ENCODE measurements at places on chromosomes 4 and X. TPM values are rescaled to one million over a fixed set of nuclear protein-coding genes. Genes with fewer than 3 reads are reported as not detected.
A peak's percentile ranks its signal among the peaks of the same experiment; 100 is the strongest.

- peak; percentile 88 for DNase-seq
- peak overlapping the region; percentile 81 for H3K27ac ChIP-seq
- no peaks in the 10 kb centered on the region for H3K27me3 ChIP-seq
- no peak overlapping the region for H3K4me3 ChIP-seq
- peaks cover 78% of the 10 kb centered on the region for H3K4me1 ChIP-seq
Observed at GRCh38 chr4:2798399-2799223, 5.7 kb downstream of the SH3BP2 start.

DNA sequence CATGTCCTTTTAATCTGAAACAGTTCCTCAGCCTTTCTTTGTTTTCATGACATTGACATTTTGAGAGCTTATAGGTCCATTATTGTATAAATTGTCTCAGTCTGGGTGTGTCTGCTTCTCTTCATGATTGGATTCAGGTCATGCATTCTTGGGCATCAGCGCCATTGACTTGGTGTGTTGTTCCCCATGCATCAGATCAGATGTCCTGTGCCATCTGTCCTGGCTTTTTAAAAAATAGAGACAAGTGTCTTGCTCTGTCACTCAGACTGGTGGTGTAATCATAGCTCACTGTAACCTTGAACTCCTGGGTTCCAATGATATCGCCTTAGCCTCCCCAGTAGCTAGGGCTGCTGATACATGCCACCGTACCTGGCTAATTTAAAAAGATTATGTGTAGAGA is 55.7 kb downstream of the TBC1D14 start:
- no peaks in the 10 kb centered on the region for H3K27me3 ChIP-seq
- no peak for DNase-seq
- no peak overlapping the region for H3K4me3 ChIP-seq
- no peak overlapping the region for H3K27ac ChIP-seq
- H3K4me1 ChIP-seq, result no peaks in the 10 kb centered on the region

- H3K27ac ChIP-seq, result no peak within 1 kb of the TSS
- no peaks in the 10 kb centered on the region for H3K36me3 ChIP-seq
- peak; percentile 75 for DNase-seq
- peaks cover 2% of the 10 kb centered on the region for H3K27me3 ChIP-seq
- no peaks in the 10 kb centered on the region for H3K4me1 ChIP-seq
Observed at GRCh38 chrX:126165721-126166461, at the start of gene DCAF12L2. DCAF12L2 (minus strand) TSS chrX:126166289; CDS start chrX:126165924, 365 bp downstream.

DNA sequence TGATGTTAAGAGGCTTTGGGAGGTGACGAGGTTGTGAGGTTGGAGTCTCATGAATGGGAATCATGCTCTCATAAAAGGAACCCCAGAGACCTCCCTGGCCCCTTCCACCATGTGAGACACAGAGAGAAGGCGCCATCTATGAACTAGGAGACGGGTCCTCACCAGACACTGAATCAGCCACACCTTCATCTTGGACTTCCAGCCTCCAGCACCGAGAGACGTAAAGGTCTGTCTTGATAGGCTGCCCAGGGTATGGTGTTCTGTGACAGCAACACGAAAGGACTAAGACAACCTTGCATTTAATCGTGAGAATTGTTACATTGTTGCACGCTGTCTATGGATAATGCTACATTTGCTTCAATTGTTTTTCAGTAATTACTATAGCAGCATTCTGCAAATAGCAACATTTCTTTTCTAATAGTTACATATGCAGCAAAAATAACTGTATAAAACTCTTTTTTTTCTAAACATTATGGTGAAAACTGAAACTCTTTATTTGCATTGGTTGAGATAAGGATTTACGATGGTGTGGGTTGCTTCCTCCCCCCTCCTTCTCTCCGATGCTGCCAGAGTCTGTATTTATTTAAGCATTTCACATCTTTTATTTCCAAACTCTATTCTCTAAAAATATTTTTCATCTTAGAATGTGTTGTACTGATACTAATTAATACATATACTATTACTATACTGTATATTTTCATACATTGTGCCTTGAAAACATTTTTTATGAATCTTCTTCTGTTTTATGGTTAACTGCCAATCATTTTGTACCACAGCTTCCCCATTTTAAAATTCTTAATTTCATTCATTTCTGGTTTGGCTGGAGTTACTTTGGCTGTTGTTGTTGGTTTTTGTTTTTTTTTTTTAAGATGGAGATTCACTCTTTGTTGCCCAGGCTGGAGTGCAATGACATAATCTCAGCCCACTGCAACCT is 26.4 kb upstream of the AKAP17A start:
- H3K4me1 ChIP-seq, result no peaks in the 10 kb centered on the region
- H3K4me3 ChIP-seq, result no peak overlapping the region
- no peak for DNase-seq
- H3K36me3 ChIP-seq, result peaks cover 3% of the 10 kb centered on the region

DNA sequence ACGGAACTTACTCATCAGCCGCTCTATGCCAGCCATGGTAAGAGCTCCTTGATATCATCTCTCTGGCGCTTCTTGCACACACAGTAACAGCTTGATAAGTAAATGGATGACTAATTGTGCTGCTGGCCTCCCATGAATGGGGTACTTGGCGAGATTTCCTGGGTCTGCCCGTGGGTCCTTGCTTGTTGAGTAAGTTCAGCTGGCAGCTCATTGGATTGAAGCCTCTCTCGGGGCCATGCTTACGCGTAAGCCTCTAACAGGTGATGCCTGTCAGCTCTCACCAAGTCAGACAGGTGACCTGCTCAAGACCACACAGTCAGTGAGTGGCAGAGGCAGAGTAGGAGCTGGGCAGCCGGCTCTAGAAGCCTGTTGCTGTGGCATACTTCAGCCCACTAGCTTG is 7.7 kb downstream of the NSG1 start:
- H3K27ac ChIP-seq, result no peak overlapping the region
- peaks cover 58% of the 10 kb centered on the region for H3K27me3 ChIP-seq
- DNase-seq, result peak; percentile 63
- H3K4me3 ChIP-seq, result no peak overlapping the region
- no peaks in the 10 kb centered on the region for H3K36me3 ChIP-seq

GRCh38 chrX:133892337-133892736 is 93.1 kb downstream of the GPC3 start:
- H3K36me3 ChIP-seq, result no peaks in the 10 kb centered on the region
- H3K4me1 ChIP-seq, result peaks cover 7% of the 10 kb centered on the region
- H3K27me3 ChIP-seq, result no peaks in the 10 kb centered on the region
- no peak overlapping the region for H3K4me3 ChIP-seq
- no peak for DNase-seq
- H3K27ac ChIP-seq, result no peak overlapping the region

DNA sequence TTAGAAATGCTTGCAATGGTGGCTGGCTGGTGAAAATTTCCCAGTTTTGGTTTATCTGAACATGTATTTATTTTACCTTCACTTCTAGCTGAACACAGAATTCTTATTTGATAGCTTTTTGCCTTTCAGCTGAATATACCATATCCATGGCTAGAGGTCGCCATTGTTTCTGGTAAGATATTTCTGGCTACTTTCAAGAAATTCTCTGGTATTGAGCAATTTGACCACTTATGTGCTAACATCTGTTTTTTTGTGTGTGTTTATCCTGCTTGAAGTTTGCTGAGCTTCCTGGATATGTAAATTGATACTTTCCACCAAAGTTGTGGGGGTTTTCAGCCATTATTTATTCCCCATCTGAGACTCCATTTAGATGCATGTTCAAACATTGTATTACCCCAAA is 75.4 kb downstream of the FBXW7 start:
- H3K4me3 ChIP-seq, result no peak overlapping the region
- no peaks in the 10 kb centered on the region for H3K27me3 ChIP-seq
- H3K27ac ChIP-seq, result no peak overlapping the region
- H3K36me3 ChIP-seq, result no peaks in the 10 kb centered on the region
- peaks cover 26% of the 10 kb centered on the region for H3K4me1 ChIP-seq
- DNase-seq, result no peak

DNA sequence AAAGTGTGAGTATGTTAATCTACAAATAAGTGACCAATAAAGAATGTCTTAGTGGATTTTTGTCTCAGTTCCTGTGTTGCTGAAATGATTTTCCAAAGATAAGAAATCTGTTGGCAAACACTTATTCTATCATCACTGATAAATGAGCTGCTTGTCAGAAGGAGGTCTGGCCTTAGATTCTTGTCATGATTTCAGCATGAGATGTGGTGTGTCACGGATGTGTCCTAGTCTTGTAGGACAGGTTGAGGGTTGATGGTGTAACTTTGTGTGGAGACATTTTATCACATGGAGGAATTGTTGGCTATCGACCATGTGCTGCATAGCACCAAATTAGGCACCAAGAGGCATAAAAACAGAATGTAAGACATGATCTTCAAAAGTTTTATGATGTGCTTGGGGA is 31.8 kb upstream of the LIMCH1 start:
- H3K27ac ChIP-seq, result no peak overlapping the region
- H3K27me3 ChIP-seq, result peaks cover 2% of the 10 kb centered on the region
- no peaks in the 10 kb centered on the region for H3K36me3 ChIP-seq
- no peak for DNase-seq

- H3K4me1 ChIP-seq, result peaks cover 14% of the 10 kb centered on the region
- H3K4me3 ChIP-seq, result no peak overlapping the region
- H3K27me3 ChIP-seq, result no peaks in the 10 kb centered on the region
- no peak for DNase-seq
Observed at GRCh38 chr4:8434251-8435073, 6.1 kb downstream of the ACOX3 start.

DNA sequence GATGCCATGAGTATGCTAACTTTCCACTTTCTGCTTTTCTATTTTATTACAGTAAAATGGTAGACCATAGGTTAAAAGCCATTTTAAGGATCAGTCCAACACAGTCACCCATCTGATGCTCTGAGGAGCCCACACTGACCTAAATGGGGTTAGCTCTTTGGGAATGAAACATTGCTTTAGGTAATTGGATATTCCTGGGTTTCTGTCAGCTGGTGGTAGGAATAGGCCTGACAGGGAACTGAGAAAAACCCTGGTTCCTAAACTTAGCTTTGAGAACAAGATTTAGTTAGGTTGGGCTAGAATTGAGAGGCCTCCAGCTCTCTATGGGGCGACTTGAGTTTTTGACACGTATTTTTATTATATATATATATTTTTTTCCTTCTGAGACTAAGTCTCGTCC is 40.4 kb downstream of the MCUB start:
- H3K27me3 ChIP-seq, result no peaks in the 10 kb centered on the region
- no peaks in the 10 kb centered on the region for H3K36me3 ChIP-seq
- DNase-seq, result no peak
- no peak overlapping the region for H3K4me3 ChIP-seq

DNA sequence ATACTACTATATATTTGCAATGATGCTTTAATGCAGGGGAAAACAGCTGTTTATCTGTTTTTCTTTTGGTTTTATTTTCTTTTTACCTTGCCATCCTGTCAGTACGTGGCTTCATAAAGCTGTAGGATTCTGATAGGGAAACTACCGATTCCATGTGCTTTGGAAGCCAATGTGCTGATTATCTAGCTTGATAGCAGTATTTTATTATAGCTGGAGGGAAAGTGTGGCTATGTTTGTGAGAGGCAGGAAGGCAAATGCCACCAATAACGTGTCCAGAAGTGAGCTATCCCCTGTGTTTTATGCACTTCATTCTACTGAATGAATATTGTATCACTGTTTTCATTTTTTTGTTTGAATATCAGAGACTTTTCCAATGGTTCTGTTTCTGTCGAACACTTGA is 43.7 kb downstream of the IL15 start:
- peaks cover 6% of the 10 kb centered on the region for H3K4me1 ChIP-seq
- H3K27me3 ChIP-seq, result no peaks in the 10 kb centered on the region
- DNase-seq, result no peak
- no peak overlapping the region for H3K27ac ChIP-seq
- no peak overlapping the region for H3K4me3 ChIP-seq

- no peak overlapping the region for H3K4me3 ChIP-seq
- no peak overlapping the region for H3K27ac ChIP-seq
- no peaks in the 10 kb centered on the region for H3K36me3 ChIP-seq
- no peaks in the 10 kb centered on the region for H3K4me1 ChIP-seq
- DNase-seq, result no peak
Observed at GRCh38 chrX:57899064-57899463, 11.2 kb downstream of the ZXDA start.

DNA sequence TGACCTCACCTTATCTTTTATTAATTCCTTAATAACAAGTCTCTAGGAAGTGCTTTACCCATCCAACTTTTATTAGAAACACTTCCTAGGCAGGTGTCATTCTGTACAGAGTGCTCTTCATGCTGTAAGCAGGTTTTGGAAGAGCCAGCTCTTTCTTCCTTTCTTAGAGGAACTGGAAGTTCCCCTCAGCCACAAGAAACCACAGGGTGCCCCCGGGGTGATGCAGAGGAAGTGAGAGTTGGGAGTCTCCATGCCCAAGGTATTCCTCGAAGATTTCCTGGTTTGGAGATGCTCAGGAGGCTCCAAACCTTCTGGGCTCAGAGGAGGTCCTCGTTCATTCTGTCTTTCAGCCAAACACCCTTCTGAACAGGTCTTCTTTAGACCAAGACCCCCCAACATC is 83.8 kb downstream of the EGF start:
- no peak overlapping the region for H3K27ac ChIP-seq
- no peaks in the 10 kb centered on the region for H3K36me3 ChIP-seq
- no peaks in the 10 kb centered on the region for H3K4me1 ChIP-seq
- H3K27me3 ChIP-seq, result peaks cover 5% of the 10 kb centered on the region

GRCh38 chrX:1336948-1337779 is 579 bp downstream of the IL3RA start:
- no peaks in the 10 kb centered on the region for H3K36me3 ChIP-seq
- no peak for DNase-seq
- H3K27me3 ChIP-seq, result peaks cover 3% of the 10 kb centered on the region
- H3K4me1 ChIP-seq, result peaks cover 11% of the 10 kb centered on the region

- H3K27me3 ChIP-seq, result no peaks in the 10 kb centered on the region
- H3K27ac ChIP-seq, result no peak overlapping the region
- DNase-seq, result no peak
- no peaks in the 10 kb centered on the region for H3K4me1 ChIP-seq
- no peak overlapping the region for H3K4me3 ChIP-seq
Observed at GRCh38 chrX:140250391-140250790, 254.5 kb downstream of the SOX3 start.

GRCh38 chr4:165720411-165721082 is 152.5 kb upstream of the TLL1 start:
- H3K4me3 ChIP-seq, result no peak overlapping the region
- H3K4me1 ChIP-seq, result peaks cover 15% of the 10 kb centered on the region
- H3K36me3 ChIP-seq, result no peaks in the 10 kb centered on the region
- H3K27ac ChIP-seq, result no peak overlapping the region
- no peak for DNase-seq

DNA sequence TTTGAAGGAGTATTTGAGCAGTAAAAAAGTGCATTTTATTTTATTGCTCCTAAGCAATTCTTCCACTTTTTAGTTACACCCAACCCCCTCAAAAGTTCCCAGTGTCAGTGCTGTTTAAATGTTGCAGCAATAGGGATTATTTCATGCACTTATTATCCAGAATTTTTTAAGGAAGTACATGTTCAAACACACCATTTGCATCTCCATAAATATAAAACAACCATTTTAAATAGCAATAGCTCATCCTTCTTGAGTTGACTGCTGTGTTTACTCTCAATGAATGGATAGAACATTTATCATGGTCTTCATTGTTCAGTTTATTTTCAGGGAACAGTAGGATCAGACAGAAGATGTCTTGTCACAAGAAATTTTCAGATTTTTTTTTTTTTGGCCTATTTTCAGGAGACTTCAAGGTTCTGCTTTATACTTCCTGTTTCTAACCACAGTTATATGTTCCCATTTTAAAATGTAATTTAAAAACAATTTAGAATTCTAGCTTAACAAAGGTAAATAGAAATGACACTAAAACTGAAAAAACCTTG is 171.9 kb downstream of the TMA16 start:
- DNase-seq, result no peak
- H3K4me3 ChIP-seq, result no peak overlapping the region
- H3K36me3 ChIP-seq, result no peaks in the 10 kb centered on the region
- H3K4me1 ChIP-seq, result no peaks in the 10 kb centered on the region
- peaks cover 14% of the 10 kb centered on the region for H3K27me3 ChIP-seq

EFHC2 gene
- not detected for total RNA-seq

ERAS gene
- not detected for total RNA-seq

STARD8 gene
- 0.37 TPM for total RNA-seq

ELOVL6 gene
- 11.0 TPM for total RNA-seq

CLDN22 gene
- not detected for total RNA-seq

TBC1D1 gene
- 92.7 TPM for total RNA-seq

ARX gene
- not detected for total RNA-seq

ART3 gene
- not detected for total RNA-seq

SSX1 gene
- not detected for total RNA-seq
